ENCODE measurements at places on chromosomes 11 and 22.

GRCh38 chr22:32802237-32802765 is 796 bp downstream of the TIMP3 start:
- DNase-seq, result no peak

- DNase-seq, result no peak
These were observed 6.7 kb downstream of the HSD17B12 start for GRCh38 chr11:43687120-43687791.

- DNase-seq, result no peak
These were observed 460.9 kb upstream of the KIRREL3 start for GRCh38 chr11:127461241-127462064.

DNA sequence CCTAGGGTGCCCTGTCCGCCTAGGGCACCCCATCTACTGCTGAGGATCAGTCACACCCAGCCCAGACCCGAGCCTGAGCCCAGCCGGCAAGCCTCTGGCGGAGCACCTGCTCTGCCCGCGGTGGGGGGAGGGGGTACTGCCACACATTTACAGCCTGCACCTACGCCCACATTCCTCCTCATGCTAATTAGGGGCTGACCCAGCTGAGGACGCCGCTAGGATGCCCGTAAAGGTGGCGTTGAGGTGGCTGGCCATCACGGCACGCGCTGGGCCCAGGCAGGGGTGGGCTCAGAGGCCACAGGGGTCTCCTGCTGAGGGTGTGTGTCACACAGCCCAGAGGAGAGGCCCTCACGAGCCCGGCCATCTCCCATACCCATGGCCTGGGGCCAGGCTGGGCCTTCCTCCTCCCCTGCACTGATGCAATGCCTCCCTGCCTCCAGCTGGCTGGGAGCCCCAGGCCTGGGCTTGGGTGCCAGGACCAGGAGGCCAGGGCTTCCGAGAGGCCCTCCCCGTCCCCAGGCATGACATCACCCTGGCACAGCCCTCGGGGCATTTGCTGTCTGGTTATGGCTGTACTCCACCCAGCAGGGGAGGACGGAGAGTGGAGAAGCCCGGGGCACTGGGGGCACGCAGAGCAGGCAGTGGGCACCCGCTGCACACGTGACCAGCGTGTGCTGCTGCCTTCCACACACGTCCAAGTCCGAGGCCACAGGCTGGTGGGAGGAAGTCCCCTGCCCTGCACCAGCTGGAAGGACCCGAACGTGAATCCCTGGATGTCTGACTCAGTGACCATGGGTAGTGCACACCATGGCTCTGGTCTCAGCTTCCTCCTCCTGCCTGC is 12.7 kb downstream of the DUSP8 start:
- DNase-seq, result peak; percentile 92

DNA sequence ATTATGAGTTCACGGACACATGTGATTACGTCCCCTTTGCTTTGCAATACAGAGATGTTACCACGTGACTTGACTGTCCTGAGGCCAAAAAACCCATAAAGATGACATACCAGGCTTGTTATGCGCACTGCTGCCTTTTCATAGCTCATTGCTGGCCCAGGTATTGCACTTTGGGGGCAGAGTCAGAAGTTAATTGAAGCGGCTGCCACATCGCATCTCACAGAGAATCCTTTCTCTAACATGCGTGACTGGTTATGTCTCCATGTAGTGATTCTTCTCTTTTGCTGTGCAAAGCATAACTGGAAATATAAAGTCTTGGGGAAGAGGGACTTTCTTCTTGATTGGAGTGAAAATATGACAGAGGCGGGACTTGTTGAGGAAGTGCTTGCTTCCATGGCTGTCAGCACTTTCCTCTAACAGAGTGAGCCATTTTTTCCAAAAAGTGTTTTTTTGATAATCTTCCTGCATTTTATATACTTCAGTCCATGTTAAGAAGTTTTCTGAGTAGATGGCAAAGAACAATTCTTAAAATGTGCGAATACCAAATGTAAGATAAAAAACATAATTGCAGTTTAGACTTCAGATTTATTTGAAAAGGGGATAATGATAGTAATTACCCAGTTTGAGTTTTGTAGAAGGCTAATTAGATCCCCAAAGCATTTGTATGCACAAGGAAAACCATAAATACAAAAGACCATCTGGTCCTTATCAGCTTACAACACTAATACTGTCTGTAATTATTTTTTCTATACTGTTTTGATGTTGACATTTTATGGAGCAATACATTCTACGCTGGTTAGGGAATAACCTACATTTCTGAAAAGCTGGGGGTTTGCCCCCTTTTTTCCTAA is 324.6 kb upstream of the MTNR1B start:
- DNase-seq, result no peak

GRCh38 chr22:42591987-42592386 is 22.7 kb downstream of the POLDIP3 start:
- no peak for DNase-seq

GRCh38 chr22:23467721-23468294 is 112.3 kb downstream of the IGLL1 start:
- DNase-seq, result no peak

DNA sequence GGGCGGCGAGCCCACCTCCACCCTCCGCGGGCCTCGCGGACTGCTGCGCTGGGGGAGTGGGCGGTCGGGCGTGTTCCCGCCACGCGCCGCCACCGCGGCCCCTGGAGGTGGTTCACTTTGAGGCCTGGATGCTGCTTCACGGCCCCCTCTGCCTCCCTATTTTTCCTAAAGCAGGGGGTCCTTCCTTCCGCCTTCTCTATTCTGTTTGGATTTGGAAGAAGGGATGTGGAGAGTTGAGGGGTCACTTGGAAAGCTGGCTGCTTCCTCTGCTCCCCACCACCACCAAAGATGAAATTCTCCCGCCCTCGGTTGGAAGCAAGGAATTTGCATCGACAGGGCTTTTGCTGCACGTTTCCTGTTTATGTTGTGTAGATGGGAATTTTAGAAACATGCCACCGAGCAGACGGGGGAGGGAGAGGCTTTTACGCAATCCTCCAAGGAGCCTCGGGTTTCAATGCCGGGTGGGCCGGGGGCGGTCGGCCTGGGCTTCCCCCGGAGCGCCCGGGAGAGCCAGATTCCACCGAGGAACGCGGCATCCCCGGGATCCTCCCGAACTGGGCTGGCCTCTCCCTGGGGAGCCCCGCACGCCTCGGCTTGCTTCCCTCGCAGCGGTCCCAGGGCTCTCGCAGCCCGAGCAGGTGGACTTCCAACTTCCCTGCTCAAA is 403 bp upstream of the SBF2 start:
- DNase-seq, result peak; percentile 71

DNA sequence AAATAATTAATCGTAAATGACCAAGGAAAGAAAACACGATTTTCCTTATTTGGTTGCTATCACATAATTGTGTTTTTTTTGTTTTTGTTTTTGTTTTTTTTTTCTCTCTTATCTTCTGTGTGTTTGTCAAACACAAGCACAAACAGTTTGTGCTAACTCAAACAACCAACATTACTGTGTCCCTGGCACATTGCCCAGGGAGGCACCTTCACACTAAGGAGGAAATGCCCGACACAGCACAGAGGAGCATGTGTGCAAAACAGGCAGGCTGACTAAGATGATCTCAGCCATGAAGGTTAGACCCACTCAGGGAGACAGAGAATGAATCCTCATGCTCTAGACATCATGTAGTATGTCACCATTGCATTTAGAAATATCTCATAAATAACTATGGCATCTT is 130.1 kb downstream of the SOX6 start:
- DNase-seq, result no peak

- no peak for DNase-seq
These were observed 44.4 kb downstream of the P4HA3 start for GRCh38 chr11:74267014-74267413.

GRCh38 chr22:30514252-30514651 is 8.8 kb upstream of the SEC14L4 start:
- no peak for DNase-seq

DNA sequence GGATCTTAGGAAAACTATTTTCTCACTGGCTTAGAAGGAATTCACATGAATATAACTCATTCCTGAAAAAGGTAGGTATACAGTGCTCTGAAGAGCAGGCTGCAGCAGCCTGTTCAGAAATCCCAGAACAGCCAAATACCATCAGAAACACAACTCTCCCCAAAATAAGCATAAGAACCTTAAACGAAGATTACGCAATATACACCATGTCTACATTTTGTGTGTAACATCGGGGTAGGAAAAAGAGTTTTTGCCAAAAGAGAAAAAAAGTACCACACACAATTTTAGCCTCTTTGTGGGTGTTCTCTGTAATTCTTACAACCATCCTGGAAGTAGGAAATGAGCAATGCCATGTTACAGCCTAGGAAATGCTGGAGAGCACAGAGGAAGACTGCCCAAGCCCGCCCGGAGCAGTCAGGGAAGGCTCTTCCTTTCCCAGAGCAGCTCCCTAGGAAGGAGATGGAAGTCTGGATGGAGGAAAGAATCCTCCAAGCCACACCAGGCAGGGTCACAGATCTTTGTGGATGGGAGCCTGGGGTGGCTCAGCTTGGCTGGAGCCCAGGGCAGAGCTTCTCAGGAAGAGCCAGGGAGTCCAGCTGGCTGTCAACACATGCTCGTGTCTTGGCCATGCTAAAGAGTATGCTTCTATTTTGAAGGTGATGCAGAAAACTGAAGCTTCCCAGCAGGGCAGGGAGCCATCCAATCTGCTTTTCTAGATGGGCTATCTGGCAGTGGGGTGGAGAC is 49.7 kb upstream of the ARFGAP3 start:
- DNase-seq, result peak; percentile 60

DNA sequence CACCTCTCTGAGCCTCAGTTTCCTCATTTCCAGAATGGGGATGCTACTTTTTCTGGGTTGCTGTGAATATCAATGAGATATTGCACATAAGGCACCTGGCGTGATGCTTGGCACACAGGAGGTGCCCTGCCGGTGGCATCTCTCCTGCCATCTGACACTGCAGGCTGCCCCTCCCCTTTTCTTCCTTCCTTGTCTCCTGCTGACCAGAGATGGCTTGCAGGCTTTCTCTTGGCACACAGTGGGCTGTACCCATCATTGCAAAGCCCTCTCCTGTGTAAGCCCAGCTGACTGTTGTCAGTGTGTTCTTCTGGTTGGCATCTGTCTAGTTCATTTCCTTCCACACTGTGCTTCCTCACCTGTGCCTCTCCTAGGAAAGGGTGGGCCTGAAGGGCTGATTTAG is 91.7 kb downstream of the MYO18B start:
- DNase-seq, result no peak

DNA sequence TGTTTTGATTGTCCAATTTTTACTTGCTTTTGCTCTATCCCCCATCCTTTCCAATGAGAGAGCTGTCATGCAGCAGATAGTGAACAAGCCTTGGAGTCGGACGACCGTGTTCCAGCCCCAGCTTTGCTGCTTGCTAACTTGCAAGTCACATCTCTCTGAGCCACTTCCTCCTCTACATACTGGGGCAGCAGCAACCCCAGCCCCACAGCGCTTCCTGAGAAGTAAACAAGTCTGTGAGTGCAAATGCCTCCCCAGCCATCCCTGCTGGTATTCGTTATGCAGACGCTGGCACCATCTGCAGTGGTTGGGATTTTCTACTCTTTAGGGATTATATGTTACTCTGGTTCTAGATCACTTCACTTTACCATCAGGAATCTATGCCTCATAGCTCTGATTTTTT is 35.0 kb downstream of the TPBGL start:
- DNase-seq, result no peak

DNA sequence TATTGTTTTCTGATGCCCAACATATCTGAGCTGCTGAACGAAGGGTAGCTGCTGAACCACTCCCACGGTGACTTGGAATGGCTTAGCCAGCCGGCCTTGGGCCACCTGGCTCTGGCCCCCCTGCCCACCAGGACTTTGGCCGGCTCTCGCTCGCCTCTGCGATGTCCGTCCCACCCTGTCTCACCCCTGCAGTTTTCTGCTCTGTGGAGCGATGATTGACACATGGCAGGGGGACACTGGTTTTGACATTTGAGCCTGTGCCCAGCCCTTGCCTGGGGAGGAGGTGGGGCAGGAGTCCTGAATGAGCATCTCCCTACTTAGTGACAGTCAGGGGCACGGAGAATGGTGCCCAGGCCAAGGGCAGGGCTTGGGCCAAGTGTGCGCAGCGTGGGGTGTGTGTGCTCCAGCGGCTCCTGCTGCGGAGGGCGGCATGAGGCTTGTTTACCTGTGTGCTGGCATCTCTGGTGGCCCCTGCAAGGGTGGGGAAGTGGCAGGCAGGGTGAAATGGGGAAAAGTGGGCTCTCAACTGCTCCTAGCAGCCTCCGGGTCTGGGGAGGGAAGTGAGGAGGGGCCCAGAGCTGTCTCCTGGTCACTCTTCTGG is 15.7 kb upstream of the CDKN1C start:
- no peak for DNase-seq

DNA sequence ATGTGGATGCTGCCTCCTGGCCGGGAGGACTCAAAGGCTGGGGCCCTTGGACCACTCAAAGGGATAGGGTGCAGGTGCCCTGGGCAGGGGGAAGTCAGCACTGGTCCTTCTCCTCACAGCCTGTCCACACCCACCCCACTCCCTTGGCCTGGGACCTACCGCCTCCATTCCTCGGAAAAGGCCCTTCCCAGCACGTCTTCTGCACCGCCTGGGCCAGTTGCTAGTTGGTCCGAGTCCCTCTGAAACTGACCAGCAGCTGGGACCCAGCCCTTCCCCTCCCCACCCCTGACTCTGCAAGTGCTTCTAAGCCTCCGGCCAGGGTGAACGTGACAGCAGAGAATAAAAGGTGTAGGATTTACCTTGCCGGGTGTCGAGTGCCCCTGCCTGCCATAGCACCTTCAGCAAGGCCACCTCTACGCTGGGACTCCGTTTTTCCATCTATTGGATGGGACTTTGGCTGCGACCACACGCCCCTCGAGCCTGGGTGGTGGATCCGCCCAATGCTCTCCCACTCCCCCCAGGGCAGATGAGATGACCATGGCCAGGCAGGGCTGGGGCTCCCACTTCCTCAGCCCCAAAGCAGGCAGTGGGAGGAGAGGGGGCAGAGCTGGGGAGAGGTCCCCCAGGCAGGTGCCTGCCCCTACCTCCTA is 37.3 kb downstream of the OSBPL5 start:
- no peak for DNase-seq

DNA sequence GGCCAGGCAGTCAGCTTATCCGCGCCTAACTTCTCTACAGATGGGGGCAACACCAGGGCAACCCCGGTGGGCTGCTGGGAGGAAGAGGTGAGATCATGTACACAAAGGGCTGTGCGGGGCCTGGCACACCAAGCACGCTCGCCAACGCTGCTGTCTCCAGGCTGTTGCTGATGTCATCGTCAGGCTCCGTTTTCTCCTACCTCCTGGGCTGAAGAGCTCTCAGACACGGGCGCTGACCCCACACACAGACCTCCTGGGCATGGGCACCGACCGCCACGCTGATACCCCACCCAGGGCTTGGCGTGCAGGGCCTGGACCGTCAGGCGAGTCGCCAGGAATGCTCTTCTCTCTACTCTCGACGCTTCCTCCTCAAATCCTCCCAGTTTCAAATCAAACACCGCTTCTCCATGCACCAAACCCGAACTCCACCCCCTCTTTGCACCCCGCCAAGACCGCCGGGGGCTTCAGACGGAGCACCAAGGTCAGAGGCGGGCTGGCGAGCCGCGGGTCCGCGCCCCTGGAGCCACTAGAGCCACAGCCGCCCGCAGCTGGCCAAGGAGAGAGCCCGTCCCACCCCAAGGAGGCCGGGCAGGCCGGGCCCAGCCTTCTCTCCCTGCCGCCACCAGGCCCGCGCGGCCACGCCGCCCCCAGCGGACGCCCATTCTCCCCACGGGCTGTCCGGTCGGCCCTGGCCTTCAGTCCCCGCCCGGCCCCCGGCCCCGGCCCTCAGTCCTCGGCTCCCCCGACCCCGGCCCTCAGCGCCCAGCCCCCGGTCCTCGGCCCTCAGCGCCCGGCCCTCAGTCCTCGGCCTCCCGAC is 772 bp downstream of the SBF1 start:
- DNase-seq, result peak; percentile 85

- DNase-seq, result no peak
These were observed 338.6 kb downstream of the SHANK2 start for GRCh38 chr11:70913715-70914231.

GRCh38 chr11:44993971-44994704 is 43.5 kb upstream of the TP53I11 start:
- DNase-seq, result no peak

- no peak for DNase-seq
These were observed 29.9 kb upstream of the GRAMD4 start for GRCh38 chr22:46590334-46590733.

All from GM03348 (cell line).